ENCODE measurements at places on chromosomes 7 and 10. TPM values are rescaled to one million over a fixed set of nuclear protein-coding genes. Genes with fewer than 3 reads are reported as not detected.

DNA sequence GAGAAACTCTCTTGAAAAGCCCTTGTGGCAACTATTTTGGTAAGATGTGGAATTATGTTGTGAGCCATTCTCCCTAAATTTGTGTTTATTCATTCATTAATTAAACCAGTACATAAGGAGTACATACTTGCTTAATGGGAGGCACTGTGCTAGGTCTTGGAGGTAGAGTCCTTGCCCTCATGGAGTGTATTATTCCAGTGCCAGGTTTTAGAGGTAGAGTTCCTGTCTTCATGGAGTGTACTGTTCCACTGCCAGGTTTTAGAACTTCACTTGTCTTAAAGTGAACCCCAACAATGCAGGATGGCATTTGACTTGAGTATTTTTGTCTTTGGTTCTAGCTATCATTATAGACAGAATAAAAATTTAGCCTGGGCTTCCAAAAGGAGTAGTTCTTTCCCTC is 8.8 kb downstream of the MXI1 start:
- DNase-seq: no peak

GRCh38 chr7:4269746-4270145 is 412.3 kb upstream of the FOXK1 start:
- no peak for DNase-seq

The ELN gene
- 51.6 TPM for total RNA-seq

GRCh38 chr10:44659320-44659719 is 251.8 kb upstream of the TMEM72 start:
- no peak for DNase-seq
